Kidney (tissue), 22 donors: ENCODE measurements at places on chromosomes 6 and 20. TPM values are rescaled to one million over a fixed set of nuclear protein-coding genes. Genes with fewer than 3 reads are reported as not detected.

DNA sequence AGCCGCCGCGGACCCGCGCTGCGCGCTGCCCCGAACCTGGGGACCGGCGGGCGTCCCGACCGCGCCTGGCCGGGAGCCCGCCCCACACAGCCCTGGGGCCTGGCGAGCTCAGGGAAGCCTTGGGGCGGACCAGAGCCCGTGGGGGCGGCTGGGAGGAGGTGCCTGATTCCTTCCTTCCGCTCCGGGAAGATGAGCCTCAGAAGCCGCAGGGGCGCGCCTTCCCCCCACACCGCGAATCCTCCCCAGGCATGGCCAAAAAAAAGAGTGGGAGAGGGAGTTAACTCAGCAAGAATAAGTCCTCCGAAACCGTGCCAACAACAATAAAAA, at the start of gene CBLN4:
CBLN4 (minus strand) TSS at position 131 of the 327 bp plus-strand sequence. CDS start 1,348 bp downstream, outside the sequence.
- H3K4me1 ChIP-seq, result no peaks in the 10 kb centered on the region
- no peak within 1 kb of the TSS for H3K27ac ChIP-seq
- H3K27me3 ChIP-seq, result peaks cover 17% of the 10 kb centered on the region
- no peak for DNase-seq

DNA sequence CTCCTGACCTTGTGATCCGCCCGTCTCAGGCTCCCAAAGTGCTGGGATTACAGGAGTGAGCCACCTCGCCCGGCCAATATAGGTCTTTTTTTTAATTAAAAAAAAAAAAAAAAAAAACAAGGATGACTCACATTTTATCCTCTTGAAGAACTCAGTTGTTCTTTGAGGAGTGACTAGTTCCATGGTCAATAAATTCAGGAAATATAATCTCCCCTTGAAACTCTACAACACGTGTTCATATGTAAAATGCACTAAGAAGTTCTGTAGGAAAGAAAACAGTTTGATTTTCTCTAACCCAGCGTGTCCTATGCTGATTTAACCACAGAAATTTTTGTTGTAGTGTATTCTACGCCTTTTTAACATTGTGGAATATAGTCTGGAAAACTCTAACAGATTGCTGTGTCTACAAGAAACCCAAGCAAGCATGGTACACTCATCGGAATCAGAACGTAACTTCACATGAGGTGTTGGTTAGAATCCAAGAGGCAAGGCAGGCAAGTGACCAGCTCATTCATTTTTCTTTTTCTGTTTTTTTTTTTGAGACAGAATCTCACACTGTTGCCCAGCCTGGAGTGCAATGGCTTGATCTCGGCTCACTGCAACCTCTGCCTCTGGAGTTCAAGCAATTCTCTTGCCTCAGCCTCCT, 79.0 kb upstream of the ZNF217 start:
- DNase-seq, result no peak
- no peak overlapping the region for H3K27ac ChIP-seq
- H3K36me3 ChIP-seq, result no peaks in the 10 kb centered on the region
- H3K27me3 ChIP-seq, result no peaks in the 10 kb centered on the region

- H3K27ac ChIP-seq, result no peak overlapping the region
- no peak for DNase-seq
- no peak overlapping the region for H3K4me3 ChIP-seq
- no peaks in the 10 kb centered on the region for H3K27me3 ChIP-seq
- no peaks in the 10 kb centered on the region for H3K36me3 ChIP-seq
These were observed 711.1 kb downstream of the EPHA7 start for GRCh38 chr6:92708270-92708669.

PRR18 gene
- 0.19 TPM for total RNA-seq

DNA sequence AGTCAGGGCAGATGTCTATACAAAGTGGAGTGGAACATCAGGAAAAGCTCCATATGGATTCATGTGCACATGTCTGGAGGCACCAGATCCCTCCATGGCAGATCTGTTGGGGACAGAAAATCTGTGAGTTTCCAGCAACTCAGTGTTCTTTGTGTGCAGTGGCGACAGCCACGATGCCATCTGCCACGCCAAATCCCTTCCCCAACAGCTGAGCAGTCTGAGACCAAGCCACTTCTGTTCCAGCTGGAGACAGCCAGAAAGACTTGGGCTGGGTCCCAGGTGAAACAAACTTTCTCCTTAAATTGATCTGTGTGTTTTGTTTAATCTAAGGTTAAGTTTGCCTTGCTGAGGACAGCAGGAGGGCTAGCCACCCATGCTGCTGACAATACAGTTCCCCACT, 22.9 kb downstream of the FKBP1A start:
- peaks cover 29% of the 10 kb centered on the region for H3K36me3 ChIP-seq
- no peak overlapping the region for H3K4me3 ChIP-seq
- no peak for DNase-seq
- no peaks in the 10 kb centered on the region for H3K27me3 ChIP-seq

CST2 gene
- total RNA-seq, result not detected
